NCI-H1048 (cell line): ENCODE measurements at places on chromosomes 13 and 19.

- DNase-seq: no peak
Observed at GRCh38 chr19:3653081-3653795, 26.6 kb upstream of the CACTIN start.

GRCh38 chr13:40812724-40813445, 23.5 kb downstream of the SLC25A15 start:
- DNase-seq: no peak

- no peak for DNase-seq
Observed at GRCh38 chr13:60273971-60274527, 110.3 kb upstream of the DIAPH3 start.

- DNase-seq: no peak
Observed at GRCh38 chr13:110379905-110380341, 72.8 kb downstream of the COL4A2 start.

DNA sequence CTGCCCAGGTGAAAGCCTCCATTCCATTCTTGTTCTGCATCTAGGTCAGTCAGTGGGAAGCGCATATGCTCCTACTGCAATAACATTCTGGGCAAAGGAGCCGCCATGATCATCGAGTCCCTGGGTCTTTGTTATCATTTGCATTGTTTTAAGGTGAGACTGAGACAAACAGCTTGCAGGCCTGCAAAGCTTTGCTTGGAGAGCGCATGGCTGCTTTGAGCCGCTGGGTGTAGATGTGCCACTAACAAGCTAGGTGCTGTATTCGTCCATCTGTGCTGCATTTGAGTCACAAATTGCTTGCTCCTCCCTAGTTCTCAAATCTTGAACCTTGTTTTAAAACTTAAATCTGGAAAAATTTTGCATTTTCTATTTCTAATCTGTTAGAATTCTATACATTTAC, 219.1 kb downstream of the LMO7 start:
- DNase-seq: no peak

GRCh38 chr13:46801858-46802257, 4.9 kb upstream of the ESD start:
- no peak for DNase-seq

DNA sequence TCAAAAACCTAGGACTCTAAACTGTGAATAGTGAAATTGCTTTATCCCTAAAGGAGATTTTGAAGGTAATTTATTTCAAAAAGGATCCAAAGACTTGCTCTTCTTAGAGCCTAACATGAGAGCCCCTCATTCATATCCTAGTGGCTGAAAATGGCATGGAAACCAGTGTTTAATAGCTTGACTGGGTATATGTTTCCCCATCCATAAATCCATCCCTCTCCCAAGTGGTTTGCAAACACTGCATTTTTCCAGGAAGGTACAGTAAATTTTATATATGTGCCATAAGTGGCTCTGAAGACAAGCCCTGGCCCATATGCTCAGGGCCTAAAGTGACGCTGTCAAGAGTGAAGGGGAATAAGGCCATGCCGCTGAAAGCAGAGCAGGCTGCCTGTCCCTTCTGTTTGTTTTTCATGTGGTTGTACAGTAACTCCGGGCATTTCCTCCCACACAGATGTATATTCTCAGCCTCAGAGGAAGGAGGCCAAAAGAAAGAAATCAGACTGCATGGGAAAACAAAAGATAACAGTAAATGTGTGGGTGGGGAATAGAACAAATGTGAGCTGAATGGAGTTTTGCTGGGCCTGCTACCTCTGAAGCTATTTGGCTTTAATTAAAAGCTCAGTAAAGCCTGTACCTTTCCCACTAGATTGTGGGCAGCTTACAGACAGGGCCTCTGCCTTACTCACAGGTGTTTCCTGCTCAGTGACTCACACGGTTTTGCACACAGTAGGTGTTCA, 181.9 kb downstream of the PCDH9 start:
- DNase-seq: no peak

GRCh38 chr13:74706801-74707200, 572.6 kb upstream of the KLF12 start:
- DNase-seq: no peak

DNA sequence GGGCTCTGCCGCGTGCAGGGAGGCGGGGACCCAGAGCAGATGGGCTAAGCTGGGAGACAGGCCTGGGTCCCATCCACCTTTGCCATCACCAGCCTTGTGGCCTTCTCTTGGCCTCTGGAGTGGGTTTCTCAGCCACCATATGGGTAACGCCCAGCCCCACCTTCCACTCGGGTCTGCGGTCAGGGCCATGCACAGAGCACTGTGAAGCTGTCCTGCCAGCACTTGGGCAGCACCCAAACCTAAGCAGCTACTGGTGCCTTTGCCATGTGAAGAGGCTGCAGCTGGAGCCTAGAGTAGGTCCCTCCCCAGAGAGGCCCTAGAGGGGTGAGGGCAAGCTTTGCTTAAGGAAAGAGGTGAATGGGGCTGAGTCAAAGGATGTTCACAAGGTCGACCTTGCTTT, 24.1 kb upstream of the NPAS1 start:
- no peak for DNase-seq

DNA sequence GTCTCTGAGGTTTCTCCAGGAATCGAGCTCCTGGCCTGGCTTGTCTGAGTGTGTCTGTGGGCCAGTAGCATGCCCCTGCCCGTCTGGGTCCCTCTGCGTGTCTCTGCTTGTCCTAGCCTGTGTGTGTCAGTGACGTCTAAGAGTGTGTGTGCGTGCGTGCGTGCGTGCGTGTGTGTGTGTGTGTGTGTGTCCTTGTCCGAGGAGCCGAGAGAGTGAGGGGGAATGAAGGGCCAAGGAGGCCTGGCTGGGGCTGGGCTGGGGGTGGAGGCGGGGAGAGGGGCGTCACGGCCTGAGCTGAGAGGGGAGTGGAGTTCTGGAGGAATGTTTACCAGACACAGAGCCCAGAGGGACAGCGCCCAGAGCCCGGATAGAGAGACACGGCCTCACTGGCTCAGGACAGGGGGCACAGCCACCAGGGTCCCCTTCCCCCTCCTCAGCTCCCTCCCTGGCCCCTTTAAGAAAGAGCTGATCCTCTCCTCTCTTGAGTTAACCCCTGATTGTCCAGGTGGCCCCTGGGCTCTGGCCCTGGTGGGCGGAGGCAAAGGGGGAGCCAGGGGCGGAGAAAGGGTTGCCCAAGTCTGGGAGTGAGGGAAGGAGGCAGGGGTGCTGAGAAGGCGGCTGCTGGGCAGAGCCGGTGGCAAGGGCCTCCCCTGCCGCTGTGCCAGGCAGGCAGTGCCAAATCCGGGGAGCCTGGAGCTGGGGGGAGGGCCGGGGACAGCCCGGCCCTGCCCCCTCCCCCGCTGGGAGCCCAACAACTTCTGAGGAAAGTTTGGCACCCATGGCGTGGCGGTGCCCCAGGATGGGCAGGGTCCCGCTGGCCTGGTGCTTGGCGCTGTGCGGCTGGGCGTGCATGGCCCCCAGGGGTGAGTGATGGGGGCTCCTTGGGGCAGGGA, at the start of gene AXL:
Gene AXL, plus strand, starts transcription at position 609 of the 893 bp plus-strand sequence. Its CDS starts 170 bp downstream, at position 779.
- DNase-seq: no peak

DNA sequence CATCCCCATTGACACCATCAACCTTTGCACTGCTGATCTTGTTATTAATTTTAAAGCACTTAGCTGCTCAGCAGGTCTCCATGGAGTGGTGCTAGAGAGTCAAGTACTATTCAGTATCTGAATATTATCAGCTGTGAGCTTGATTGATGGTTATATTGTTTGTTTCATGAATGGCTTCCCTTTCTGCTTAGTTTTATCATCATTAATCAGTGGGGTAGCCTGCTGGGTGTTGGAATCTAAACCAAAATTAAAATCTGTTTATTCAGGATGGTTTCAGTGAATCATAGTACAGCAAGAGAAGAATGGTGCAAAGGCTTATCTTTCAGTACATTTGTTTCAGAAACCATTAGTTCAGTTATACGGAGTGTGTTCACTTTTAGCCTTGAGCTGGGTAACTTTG, 42.5 kb upstream of the SCEL start:
- DNase-seq: no peak

DNA sequence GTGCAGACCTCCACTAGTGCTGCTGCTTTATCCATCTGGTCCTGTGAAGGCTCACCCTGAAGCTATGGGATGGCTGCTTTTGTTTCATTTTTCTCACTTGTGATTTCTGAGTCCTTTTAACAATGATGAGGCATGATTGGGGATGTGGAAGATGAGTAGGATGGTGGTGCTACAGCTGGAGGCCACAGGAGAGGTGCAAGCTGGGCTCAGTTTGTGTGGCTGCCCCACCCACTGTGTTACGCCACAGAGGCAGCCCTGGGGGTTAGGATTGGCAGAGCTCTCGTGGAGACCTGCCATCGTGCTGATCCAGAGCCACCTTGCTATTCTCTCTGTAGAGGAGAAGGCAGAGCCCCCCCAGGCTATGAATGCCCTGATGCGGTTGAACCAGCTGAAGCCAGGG, 19.6 kb upstream of the QTRT1 start:
- DNase-seq: no peak

GRCh38 chr13:76516586-76516985, 369.6 kb downstream of the KCTD12 start:
- no peak for DNase-seq

GRCh38 chr19:13095934-13096927, 6.4 kb downstream of the LYL1 start:
- DNase-seq: no peak

GRCh38 chr19:30165228-30165813, 206.9 kb upstream of the ZNF536 start:
- no peak for DNase-seq

DNA sequence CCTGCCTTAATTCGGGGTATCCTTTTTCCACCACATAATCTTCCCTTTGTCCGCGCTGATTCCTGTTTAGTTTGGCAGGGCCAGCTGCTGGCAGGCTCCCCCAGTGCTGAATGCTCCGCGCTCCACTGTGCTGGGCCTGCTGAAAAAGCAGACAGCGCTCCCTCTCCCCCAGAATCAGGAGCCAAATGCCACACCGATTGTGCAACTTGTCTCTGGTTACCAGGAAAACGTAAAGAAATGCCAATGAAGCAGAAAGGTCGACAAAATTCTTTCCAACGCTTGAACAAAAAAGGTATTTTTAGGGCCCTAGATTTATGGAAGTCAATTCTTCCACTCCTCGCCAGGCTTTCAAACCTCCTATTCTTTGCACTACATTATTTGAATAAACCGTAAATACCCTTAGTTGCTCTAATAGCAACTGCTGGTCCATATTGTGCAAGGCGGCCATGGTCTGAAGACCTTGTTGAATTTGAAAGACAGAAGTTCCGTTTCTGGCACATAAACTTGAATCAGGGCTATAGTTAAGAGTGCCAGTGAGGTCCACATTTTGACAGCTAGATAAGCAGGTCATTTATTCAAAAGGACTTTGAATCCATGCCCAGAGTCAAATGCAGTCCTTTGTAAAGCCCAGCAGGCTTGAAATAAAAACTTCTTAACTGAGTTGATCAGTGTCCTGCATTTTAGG, 206.7 kb upstream of the RFC3 start:
- peak; percentile 16 for DNase-seq

DNA sequence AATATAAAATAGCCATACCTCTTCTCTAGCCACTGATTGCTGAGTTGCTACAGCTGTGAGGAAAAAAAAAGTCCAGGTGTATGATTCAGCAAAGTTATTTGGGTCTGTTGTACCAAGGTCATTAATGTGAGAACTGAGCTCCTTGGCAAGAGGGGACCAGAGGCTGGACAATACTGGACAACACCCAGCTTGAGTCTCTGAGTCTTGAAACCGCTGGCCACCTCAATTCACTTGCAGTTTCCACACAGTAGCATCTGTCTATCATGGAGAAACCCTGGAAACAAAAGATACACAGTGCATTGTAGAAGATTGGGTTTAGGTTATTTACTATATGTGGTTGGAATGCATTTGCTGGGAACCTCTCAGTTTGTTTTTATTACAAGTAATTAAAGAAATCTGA, 60.4 kb downstream of the WDFY2 start:
- DNase-seq: no peak

GRCh38 chr13:21594715-21595545, 9.0 kb downstream of the MICU2 start:
- DNase-seq: no peak

- DNase-seq: no peak
Observed at GRCh38 chr13:24090049-24090448, 70.5 kb upstream of the SPATA13 start.

DNA sequence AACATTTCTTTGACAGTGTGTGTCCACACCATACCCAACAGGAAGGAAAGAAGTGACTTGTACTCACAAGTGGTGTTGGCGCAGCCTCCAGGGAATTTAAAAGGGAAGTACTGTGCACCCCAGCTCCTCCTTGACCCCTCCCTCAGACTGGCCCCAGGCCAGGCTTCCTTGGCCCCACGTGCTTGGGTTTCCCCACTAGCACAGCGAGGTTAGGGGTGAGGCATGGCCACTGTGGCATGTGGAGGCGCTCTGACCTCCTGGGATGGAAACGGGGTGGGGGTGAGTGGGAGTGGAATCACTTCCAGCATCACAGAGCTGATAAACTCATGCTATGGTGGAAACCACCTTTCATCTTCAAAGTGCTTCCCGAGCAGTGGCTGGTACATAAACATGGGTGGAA, 168.6 kb downstream of the ZNF536 start:
- no peak for DNase-seq

GRCh38 chr13:79604752-79605151, 123.8 kb downstream of the NDFIP2 start:
- no peak for DNase-seq

DNA sequence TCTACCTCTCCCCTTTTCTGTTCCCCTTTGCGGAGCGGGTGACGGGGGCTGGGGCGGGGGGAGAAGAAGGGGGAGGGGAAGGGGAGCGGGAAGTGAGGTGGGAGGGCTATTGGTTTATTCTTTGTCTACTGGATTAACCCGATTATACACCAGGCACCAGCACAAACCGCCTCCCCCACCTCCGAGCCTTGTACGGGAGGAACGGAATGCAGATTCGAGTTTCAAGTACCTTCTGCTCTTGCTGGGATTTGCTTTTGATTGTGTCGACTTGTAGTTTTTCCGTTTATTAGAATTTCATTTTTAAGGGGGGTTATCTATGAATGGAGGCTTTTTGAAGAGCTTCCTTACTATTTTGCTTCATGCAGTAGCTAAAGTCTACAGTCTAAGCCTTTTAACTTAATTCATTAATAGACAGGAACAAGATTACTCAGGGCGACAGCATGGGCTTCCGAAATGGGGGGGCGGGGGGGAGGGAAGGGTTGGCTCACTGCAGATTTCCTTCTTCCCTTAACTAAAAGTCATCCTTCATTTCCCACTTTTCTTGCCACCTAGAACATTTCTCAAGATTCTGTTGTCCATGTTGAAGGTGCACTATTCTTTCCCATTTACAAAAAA, 937 bp upstream of the SPRY2 start:
- DNase-seq: peak; percentile 17

GRCh38 chr13:49165798-49166752, 54.1 kb upstream of the MLNR start:
- DNase-seq: no peak

- peak; percentile 0 for DNase-seq
Observed at GRCh38 chr13:61880578-61881283, 465.1 kb upstream of the PCDH20 start.
